ENCODE measurements at places on chromosomes 5 and 9. TPM values are rescaled to one million over a fixed set of nuclear protein-coding genes. Genes with fewer than 3 reads are reported as not detected.

LCN9 gene
- total RNA-seq: not detected

MTMR12 gene
- total RNA-seq: 65.6 TPM

PCDHGC5 gene
- total RNA-seq: 2.0 TPM

VCP gene
- 63.6 TPM for total RNA-seq

DNA sequence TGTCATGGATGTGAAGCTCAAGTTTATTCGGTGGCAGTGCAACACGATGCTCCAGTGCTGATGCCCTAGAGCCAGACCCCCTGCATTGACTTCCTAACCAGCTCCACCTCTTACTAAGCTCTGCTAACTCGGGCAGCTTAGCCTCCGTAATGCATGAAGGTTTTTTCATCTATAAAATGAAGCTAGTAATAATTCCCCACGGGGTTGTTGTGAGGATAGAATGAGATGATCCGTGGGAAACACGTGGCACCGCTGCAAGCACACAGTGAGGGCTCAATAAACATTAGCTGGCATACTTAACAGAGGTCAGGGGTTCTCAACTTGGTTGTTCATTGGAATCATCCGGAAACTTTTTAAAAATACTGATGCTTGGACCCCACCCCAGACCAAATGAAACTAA is 6.8 kb downstream of the ENC1 start:
- no peak for DNase-seq

GRCh38 chr5:97009212-97009898 is 73.5 kb downstream of the LNPEP start:
- DNase-seq: no peak

GRCh38 chr5:95668216-95668615 is 14.6 kb downstream of the SPATA9 start:
- DNase-seq: no peak

DNA sequence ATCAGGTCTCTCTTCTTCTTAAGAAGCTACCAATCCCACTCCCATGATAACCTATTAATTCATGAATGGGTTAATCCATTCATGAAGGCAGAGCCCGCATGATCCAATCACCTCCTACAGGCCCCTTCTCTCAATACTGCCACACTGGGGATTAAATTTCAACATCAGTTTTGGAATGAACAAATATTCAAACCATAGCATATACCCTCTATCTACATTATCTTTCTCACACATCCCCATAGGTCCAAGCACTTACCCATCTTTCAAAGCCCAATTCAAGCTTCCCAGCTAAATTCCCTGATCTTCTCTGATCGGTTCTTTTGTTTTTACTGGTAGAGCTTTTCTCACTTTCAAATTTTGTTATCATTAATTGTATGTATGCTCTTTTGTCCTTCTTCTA is 10.5 kb upstream of the SHOC1 start:
- no peak for DNase-seq
